ENCODE measurements at places on chromosomes 13 and 19. TPM values are rescaled to one million over a fixed set of nuclear protein-coding genes. Genes with fewer than 3 reads are reported as not detected.

Gene KBTBD6
- 3.2 TPM for total RNA-seq

Gene PALM
- 25.1 TPM for total RNA-seq

Gene CD37
- total RNA-seq = 5.9 TPM

Gene ING1
- total RNA-seq = 13.4 TPM

Gene B3GNT8
- 33.3 TPM for total RNA-seq

Gene AMH
- total RNA-seq = 0.13 TPM

Gene ZNF132
- total RNA-seq = 3.0 TPM

Gene ZNF665
- 4.9 TPM for total RNA-seq

Gene CDX2
- total RNA-seq = not detected

Gene TRPM4
- total RNA-seq = 68.0 TPM

Gene USHBP1
- 0.80 TPM for total RNA-seq

Gene STOML3
- total RNA-seq = not detected

Gene LGALS4
- 2.7 TPM for total RNA-seq

Gene C13orf42
- not detected for total RNA-seq

Gene COL5A3
- 26.3 TPM for total RNA-seq

Gene MYO1F
- 2.2 TPM for total RNA-seq

Gene ZNF780A
- 6.1 TPM for total RNA-seq

Gene ZNF540
- 1.8 TPM for total RNA-seq

Gene ZNF556
- total RNA-seq = not detected

Gene TNNT1
- 41.3 TPM for total RNA-seq

Gene ZNF91
- total RNA-seq = 50.2 TPM

Gene KISS1R
- total RNA-seq = not detected

Gene TCF3
- 61.8 TPM for total RNA-seq

Gene EPSTI1
- total RNA-seq = 0.79 TPM

Gene SIX5
- total RNA-seq = 12.9 TPM

Gene UPK1A
- total RNA-seq = 45.2 TPM

Gene TEX29
- total RNA-seq = not detected

Gene FAM216B
- not detected for total RNA-seq

Gene CRTC1
- total RNA-seq = 4.6 TPM

Gene PIP5K1C
- 27.3 TPM for total RNA-seq

Gene OR10H1
- total RNA-seq = 0.30 TPM

Gene TEX101
- total RNA-seq = 0.74 TPM

Gene ETHE1
- 72.9 TPM for total RNA-seq

Gene PINLYP
- total RNA-seq = 0.99 TPM

Gene HCST
- 8.4 TPM for total RNA-seq

Gene CD320
- total RNA-seq = 9.0 TPM

Gene MATK
- 5.8 TPM for total RNA-seq

Gene CYP4F2
- total RNA-seq = 0.91 TPM

Gene ZNF112
- 4.2 TPM for total RNA-seq

Gene CACNG6
- not detected for total RNA-seq

Gene NECTIN2
- total RNA-seq = 85.4 TPM

Gene BICRA
- total RNA-seq = 25.4 TPM

Gene WDR87
- not detected for total RNA-seq

Gene ZNF550
- 12.5 TPM for total RNA-seq

Gene CPAMD8
- total RNA-seq = 14.0 TPM

Gene HIF3A
- 7.7 TPM for total RNA-seq

Gene KRTDAP
- total RNA-seq = 13,562 TPM

Gene ZNF808
- 11.8 TPM for total RNA-seq

Gene TMEM145
- total RNA-seq = 0.88 TPM

Gene SMIM44
- total RNA-seq = not detected

Gene COL4A2
- total RNA-seq = 57.9 TPM

Gene LRRC25
- total RNA-seq = 2.2 TPM

Gene SRRM5
- 0.16 TPM for total RNA-seq

Data from lower leg skin (tissue), 4 donors.